ENCODE measurements at places on chromosomes 3 and 15.

DNA sequence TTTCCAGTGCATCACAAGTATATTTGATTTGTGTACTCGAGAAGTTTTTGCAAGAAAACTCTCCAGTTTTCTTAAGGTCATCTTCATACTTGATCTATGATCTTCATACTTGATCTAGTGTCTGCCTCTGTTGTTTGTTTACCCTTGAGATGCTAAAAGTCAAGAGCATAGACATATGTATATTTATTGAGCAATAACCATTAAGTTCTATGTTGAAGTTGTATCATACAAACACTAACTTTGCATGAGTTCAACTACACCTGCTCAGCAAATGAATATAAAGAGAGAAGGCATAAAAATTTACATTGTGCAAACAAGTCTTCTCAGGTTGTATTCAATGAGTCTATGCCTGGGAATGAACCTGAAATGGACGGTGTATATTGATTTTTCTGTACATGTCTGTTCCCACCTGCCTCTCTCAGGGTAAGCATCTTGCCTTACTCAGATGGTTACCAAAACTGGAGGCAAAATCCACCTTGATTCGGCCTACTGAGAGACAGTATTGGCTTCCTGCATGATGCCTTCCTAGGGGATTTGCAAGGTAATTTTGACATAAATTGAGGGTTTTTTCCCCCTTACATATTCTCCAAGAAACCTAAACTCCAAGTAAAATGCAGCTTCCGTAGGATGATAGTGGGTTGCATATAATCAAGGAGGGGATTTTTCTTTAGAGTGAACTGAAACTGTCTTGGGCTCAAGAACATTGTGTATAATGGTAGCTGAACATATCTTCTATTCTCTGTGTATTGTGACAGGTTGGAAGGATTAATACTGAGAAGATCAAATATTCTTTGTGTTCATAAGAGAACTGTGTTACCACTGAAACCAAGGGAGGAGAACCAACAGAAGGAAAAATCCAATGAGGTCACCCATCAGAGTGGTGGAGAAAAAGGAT lies 110.4 kb downstream of the FILIP1L start:
- DNase-seq = no peak
- no peaks in the 10 kb centered on the region for H3K27me3 ChIP-seq

- H3K27me3 ChIP-seq = no peaks in the 10 kb centered on the region
- no peak overlapping the region for H3K27ac ChIP-seq
- no peaks in the 10 kb centered on the region for H3K4me1 ChIP-seq
- no peaks in the 10 kb centered on the region for H3K36me3 ChIP-seq
- no peak overlapping the region for H3K4me3 ChIP-seq
Measured at GRCh38 chr3:193095366-193095765, 145.7 kb upstream of the PLAAT1 start.

DNA sequence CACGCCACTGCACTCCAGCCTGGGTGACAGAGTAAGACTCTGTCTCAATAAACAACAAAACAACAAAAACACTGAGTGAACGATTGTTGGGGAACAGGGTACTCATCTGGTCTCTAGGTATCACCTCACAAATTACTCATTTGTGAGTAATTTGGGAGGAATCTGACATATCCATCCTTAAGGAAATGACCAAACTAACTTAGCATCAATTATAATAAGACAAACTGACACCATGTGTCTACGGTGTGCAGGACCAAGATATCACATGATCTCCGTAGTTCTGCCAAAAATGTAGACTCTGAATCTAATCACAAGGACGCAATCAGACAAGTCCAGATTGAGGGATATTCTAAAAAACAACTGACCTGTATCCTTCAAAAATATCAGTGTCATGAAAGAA lies 12.0 kb upstream of the DAPK2 start:
- no peak for DNase-seq
- no peak overlapping the region for H3K4me3 ChIP-seq
- no peak overlapping the region for H3K27ac ChIP-seq
- H3K27me3 ChIP-seq = no peaks in the 10 kb centered on the region
- H3K36me3 ChIP-seq = no peaks in the 10 kb centered on the region
- no peaks in the 10 kb centered on the region for H3K4me1 ChIP-seq

DNA sequence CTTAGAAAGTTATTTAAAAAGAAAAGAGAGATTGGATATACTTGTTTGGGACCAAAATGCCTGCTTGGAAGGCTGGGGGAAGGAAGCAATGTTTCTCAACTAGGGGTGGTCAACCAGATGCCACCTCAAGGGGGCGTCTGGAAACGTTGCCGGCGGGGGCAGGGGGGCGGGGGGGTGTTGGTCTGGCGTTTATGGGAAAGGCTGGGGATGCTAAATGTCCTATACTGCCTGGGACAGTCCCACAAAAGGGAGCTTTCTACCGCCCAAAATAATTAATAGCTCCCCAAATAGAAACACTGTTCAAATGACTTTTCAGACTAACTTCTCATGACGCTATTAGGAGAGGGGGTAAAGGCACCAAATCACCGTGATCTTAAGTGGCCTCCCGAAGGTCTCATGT lies 2.2 kb downstream of the POLG start:
- no peak for DNase-seq
- no peaks in the 10 kb centered on the region for H3K27me3 ChIP-seq

DNA sequence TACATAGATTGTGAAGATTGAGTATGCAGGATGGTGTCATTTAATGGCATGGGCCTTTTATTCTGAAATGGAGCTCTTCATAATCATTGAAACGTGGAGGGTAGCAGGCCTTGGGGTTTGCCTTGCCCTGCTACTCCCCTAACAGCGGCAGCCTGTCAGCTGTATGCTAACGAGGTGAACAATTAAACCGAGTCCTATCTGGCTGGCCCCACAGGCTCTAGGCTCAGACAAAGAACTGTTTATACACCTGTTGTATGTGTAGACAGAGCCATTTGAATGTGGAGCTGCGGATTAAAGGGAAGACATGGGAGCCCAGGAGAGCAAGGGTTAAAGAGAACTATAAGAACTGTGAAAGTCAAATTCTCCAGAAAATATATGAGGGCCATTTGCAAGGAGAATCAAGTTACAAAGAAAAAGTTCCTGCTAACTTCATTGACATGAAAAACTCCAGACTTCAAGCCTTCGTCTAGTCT lies 116.7 kb upstream of the CGNL1 start:
- DNase-seq = peak; percentile 61
- no peaks in the 10 kb centered on the region for H3K27me3 ChIP-seq
- no peaks in the 10 kb centered on the region for H3K4me1 ChIP-seq
- no peak overlapping the region for H3K27ac ChIP-seq

DNA sequence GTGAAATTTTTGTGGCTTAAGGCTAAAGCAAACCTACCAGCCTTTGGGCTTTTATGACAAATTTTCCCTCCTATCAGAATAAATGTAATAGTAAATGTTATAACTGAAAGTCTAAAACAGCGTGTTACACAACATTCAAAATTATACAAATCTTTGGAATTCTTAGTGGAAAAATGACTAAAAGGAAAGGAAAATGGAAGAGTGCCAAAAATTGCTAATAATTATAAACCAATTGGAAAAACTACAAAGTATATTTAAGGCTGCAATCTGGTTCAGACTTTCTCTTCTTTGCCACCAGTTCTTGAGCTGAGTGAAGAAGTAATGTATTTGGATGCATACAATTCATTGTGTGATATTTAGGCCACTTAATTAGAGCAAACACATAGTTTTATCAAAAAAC lies 45.6 kb upstream of the PHLDB2 start:
- DNase-seq = no peak
- H3K27me3 ChIP-seq = no peaks in the 10 kb centered on the region
- no peaks in the 10 kb centered on the region for H3K4me1 ChIP-seq
- no peak overlapping the region for H3K27ac ChIP-seq
- no peaks in the 10 kb centered on the region for H3K36me3 ChIP-seq

GRCh38 chr3:172614340-172615274 lies 91.4 kb upstream of the TNFSF10 start:
- no peak overlapping the region for H3K27ac ChIP-seq
- H3K4me3 ChIP-seq = no peak overlapping the region
- no peaks in the 10 kb centered on the region for H3K4me1 ChIP-seq
- no peak for DNase-seq
- H3K27me3 ChIP-seq = no peaks in the 10 kb centered on the region

- DNase-seq = no peak
- H3K27ac ChIP-seq = no peak overlapping the region
- H3K27me3 ChIP-seq = no peaks in the 10 kb centered on the region
- no peak overlapping the region for H3K4me3 ChIP-seq
Measured at GRCh38 chr3:52401551-52401950, 43.4 kb downstream of the SEMA3G start.

- H3K27me3 ChIP-seq = no peaks in the 10 kb centered on the region
- no peak overlapping the region for H3K27ac ChIP-seq
- H3K4me3 ChIP-seq = no peak overlapping the region
- H3K4me1 ChIP-seq = no peaks in the 10 kb centered on the region
- no peak for DNase-seq
- no peaks in the 10 kb centered on the region for H3K36me3 ChIP-seq
Measured at GRCh38 chr3:116103868-116104530, 341.3 kb downstream of the LSAMP start.

GRCh38 chr3:66227051-66227450 lies 6.2 kb downstream of the SLC25A26 start:
- no peak overlapping the region for H3K27ac ChIP-seq
- no peak overlapping the region for H3K4me3 ChIP-seq
- no peaks in the 10 kb centered on the region for H3K4me1 ChIP-seq
- no peaks in the 10 kb centered on the region for H3K27me3 ChIP-seq

DNA sequence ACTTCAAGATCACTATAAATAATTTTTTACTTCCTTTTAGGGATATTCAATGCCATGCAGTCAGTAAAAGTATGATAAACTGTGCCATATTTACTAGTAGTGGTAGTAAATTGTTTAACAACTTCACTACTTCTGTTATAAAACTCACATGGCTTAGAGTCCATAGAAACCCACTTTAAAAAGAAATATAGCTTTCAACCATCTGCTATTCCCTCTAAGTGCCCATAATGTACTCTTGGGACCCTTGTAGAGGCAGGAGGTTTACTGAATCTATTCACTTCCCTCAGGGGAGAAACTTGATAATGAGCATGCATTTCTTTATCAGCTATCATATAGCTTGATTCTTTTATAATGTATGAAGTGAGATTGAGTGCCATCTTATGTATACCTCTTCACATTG lies 1448.4 kb upstream of the ALCAM start:
- no peaks in the 10 kb centered on the region for H3K27me3 ChIP-seq
- no peak for DNase-seq
- no peak overlapping the region for H3K27ac ChIP-seq
- H3K36me3 ChIP-seq = no peaks in the 10 kb centered on the region
- H3K4me3 ChIP-seq = no peak overlapping the region
- no peaks in the 10 kb centered on the region for H3K4me1 ChIP-seq

DNA sequence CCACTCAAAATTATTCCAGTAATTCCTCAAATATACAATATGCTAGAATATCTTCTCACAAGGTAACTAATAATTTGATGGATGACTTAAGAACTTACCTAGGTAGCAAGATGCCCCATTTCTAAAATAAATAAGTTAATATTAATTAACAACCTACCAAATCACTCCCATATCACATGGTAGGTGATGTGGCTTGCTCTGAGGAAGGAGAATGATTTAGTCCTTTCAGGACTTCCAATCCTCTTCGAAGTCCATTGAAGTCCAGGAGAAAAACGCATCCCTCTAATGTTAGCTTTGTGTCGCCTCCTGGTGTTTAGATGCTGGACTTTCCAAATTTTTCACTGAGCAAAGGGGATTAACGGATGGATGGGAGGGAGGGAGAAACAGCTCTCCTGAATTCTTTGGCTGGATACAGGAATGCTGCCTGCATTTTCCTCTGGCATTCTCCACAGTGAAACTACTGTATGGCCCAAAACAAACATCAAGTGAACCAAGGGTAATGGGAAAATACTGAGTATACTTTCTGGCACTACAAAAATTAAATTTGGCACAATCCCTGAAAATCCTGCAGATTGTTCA lies 58.6 kb downstream of the PRICKLE2 start:
- H3K4me1 ChIP-seq = peaks cover 16% of the 10 kb centered on the region
- no peak overlapping the region for H3K4me3 ChIP-seq
- peak; percentile 21 for DNase-seq
- H3K27ac ChIP-seq = no peak overlapping the region
- no peaks in the 10 kb centered on the region for H3K27me3 ChIP-seq
- no peaks in the 10 kb centered on the region for H3K36me3 ChIP-seq

DNA sequence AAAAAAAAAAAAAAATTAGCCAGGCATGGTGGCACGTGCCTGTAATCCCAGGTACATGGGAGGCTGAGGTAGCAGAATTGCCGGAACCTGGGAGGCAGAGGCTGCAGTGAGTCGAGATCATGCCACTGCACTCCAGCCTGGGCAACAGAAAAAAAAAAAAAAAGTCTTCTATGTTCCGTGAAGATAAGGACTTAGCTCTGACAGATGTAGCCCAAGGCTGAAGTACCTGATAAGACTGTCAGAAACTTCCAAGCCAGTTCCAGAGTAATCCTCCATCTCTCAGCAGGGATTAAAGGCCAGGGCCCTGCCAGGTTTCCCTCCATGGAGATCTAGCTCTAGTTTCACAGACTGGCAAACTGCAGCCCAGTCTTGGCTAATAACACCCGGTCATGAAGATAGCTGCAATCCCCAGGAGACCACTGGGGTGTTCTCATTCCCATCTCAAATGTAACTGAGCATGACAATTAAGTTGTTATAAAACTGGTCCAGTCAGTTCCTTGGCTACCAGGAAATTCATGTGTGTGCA lies 8.5 kb downstream of the CDCP1 start:
- no peak overlapping the region for H3K4me3 ChIP-seq
- no peak for DNase-seq
- H3K4me1 ChIP-seq = peaks cover 4% of the 10 kb centered on the region
- no peaks in the 10 kb centered on the region for H3K36me3 ChIP-seq

DNA sequence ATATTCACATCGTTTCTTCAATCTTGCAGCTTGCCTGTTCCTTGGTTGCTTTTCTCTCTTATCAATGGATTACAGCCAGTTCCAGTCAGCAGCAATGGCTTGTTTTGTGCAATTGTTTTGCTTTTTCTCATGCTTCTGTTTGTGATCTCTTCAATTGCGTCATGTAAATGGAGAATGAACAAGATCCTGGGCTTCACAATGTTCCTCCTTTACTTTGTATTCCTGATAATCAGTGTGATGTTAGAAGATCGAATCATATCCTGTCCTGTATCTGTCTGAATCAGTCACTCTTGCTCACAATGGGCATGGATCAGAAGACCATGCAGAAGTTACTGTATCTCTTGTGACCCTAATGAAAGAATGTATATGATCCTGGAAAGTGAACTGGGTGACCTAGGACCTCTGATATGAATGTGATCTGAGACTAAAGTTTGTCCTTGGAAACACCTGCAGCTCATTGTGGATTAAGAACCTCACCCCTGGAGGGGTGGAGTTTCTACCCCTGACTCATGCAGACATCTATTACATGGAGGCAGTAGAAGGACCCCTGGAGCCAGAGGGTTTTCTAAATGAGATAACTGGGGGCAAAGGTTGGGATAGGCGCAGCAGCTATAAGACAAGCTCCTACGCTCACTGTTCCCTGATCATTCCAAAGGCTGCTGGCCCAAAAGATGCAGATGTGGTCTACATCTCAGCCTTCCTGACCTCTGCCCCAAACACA lies 32.2 kb downstream of the SLC24A1 start:
- no peaks in the 10 kb centered on the region for H3K27me3 ChIP-seq
- H3K36me3 ChIP-seq = no peaks in the 10 kb centered on the region
- no peaks in the 10 kb centered on the region for H3K4me1 ChIP-seq
- DNase-seq = no peak
- H3K4me3 ChIP-seq = no peak overlapping the region

- H3K27me3 ChIP-seq = no peaks in the 10 kb centered on the region
- no peaks in the 10 kb centered on the region for H3K4me1 ChIP-seq
- H3K27ac ChIP-seq = no peak overlapping the region
- H3K4me3 ChIP-seq = no peak overlapping the region
- no peaks in the 10 kb centered on the region for H3K36me3 ChIP-seq
- DNase-seq = no peak
Measured at GRCh38 chr3:182636646-182637045, 156.7 kb upstream of the ATP11B start.

All from H1 (cell line).